Stimulated activated CD8-positive, alpha-beta memory T cell treated with anti-CD3 and anti-CD28 coated beads, Interleukin-15, amount 100 ng/mL, for 4 hours (primary cell): ENCODE measurements at places on chromosomes 7 and 10.

DNA sequence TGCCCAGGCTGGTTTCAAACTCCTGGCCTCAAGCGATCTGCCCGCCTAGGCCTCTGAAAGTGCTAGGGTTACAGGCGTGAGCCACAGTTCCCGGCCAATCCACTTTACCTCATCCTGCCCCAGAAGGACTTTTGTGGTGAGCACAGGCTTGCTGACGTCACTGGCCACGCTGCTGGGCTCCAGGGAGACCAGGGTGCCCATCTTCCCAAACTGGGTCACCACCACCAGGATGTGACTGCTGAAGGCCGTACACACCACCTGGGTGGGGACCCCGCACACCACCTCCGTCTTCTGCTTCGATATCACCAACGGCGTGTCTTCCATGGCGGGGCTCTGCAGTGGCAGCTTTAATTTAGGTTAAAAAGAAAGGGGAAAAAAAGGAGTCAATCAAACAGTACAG is 816 bp downstream of the PSMG3 start:
- no peak for DNase-seq

GRCh38 chr10:52566471-52567246 is 205.9 kb downstream of the MBL2 start:
- DNase-seq, result no peak

GRCh38 chr7:36037121-36037662 is 115.9 kb upstream of the EEPD1 start:
- no peak for DNase-seq

GRCh38 chr10:23742807-23743206 is 303.9 kb downstream of the OTUD1 start:
- DNase-seq, result no peak

- no peak for DNase-seq
Measured at GRCh38 chr7:143284591-143285469, at the start of gene TMEM139. TSS of gene TMEM139 (plus strand) at chr7:143284958. CDS start at chr7:143285958, 1,000 bp downstream.
